ENCODE measurements at places on chromosomes 4 and X.

GRCh38 chr4:83071116-83071515 lies 36.1 kb downstream of the COPS4 start:
- no peak for DNase-seq

GRCh38 chr4:186813377-186814068 lies 89.9 kb upstream of the FAT1 start:
- DNase-seq = no peak

GRCh38 chr4:140813804-140814203 lies 57.6 kb upstream of the TBC1D9 start:
- DNase-seq = no peak

GRCh38 chr4:726235-726787 lies 20.7 kb downstream of the PCGF3 start:
- no peak for DNase-seq

DNA sequence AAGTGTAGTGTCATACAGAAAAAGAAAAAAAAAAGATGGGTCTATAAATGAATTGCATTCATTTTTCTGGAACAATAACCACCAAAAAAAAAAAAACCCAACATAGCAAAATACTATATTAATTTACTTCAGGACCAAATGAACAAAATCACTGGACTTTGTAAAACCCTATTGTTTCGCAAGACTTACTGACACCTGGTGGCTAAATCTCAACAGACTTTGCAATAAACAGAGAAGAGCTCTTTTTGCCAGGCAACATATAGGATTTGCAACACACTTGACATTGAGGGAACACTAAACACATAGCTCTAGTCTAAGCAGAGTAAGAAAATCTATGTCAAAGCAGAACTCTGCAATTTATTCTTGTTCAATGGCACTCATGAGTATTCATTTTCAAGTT lies 990.2 kb downstream of the STPG2 start:
- no peak for DNase-seq

- no peak for DNase-seq
Observed at GRCh38 chr4:30671926-30672448, 48.2 kb upstream of the PCDH7 start.
